CD14-positive monocyte (primary cell): ENCODE measurements at places on chromosomes 7 and 10. TPM values are rescaled to one million over a fixed set of nuclear protein-coding genes. Genes with fewer than 3 reads are reported as not detected.
A peak's percentile ranks its signal among the peaks of the same experiment; 100 is the strongest.

GRCh38 chr10:79070081-79070605 lies 1.4 kb downstream of the ZMIZ1 start:
- H3K27me3 ChIP-seq = no peaks in the 10 kb centered on the region
- peaks cover 58% of the 10 kb centered on the region for H3K4me1 ChIP-seq
- H3K36me3 ChIP-seq = no peaks in the 10 kb centered on the region

DNA sequence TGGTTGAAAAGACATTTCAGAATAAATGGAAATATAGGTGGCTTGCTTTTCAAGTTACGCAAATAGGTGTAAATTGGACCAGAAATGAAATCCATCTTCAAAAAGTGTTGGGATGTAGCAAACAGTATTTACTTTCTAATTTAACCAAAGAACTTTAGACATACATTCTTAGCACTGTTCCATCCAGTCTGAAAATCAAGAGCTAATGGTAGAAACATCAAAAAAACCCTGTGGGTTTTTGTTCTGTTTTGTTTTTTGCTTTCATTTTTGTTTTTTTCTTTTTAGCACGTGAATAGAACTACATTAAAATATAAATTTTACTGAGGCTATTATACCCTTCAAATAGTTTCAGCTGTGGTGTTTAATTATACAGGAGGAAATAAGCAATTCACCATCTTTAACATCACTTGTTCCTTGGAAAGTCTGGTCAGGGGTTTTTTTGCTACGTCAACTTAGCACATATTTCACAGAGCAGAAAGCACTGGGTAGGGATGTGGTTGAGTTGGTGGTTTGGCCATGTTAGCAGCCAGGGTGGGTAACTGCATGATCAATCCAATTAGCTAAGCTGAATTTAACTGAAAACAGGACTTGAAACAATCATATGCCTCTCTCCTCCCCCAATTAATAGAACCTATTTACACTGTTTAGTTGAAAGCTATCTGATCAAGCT lies 275.4 kb upstream of the PFKP start:
- H3K36me3 ChIP-seq = no peaks in the 10 kb centered on the region
- no peaks in the 10 kb centered on the region for H3K27me3 ChIP-seq
- no peaks in the 10 kb centered on the region for H3K4me1 ChIP-seq
- H3K27ac ChIP-seq = no peak overlapping the region
- no peak overlapping the region for H3K4me3 ChIP-seq
- DNase-seq = no peak

The LRRC18 gene
- not detected for polyA plus RNA-seq

The PKD2L1 gene
- polyA plus RNA-seq = 1.5 TPM

DNA sequence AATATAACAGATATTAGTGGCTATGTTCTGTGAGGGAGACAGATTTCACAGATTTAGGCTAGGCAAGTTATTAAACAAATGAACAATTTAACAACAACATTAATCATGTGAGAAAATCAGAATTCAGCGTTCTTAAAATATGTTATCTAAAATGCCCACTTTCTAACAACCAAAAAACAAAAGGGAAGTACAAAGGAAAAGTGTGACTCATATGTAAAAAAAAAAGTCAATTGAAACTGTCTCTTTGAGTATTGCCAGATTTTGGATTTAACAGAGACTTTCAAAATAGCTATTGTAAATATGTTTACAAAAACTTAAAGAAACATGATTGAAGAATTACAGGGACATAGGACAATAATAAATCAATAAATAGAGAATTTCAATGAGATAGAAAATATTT lies 34.8 kb upstream of the ARHGAP22 start:
- H3K27me3 ChIP-seq = no peaks in the 10 kb centered on the region
- H3K27ac ChIP-seq = peak overlapping the region; percentile 62
- no peak for DNase-seq
- H3K4me1 ChIP-seq = peaks cover 54% of the 10 kb centered on the region
- no peak overlapping the region for H3K4me3 ChIP-seq
- H3K36me3 ChIP-seq = no peaks in the 10 kb centered on the region

- H3K27ac ChIP-seq = no peak overlapping the region
- H3K4me1 ChIP-seq = no peaks in the 10 kb centered on the region
- no peak overlapping the region for H3K4me3 ChIP-seq
Measured at GRCh38 chr7:34153656-34154270, 248.4 kb downstream of the BMPER start.

- H3K27ac ChIP-seq = peak overlapping the region; percentile 84
- no peak overlapping the region for H3K4me3 ChIP-seq
- H3K36me3 ChIP-seq = peaks cover 29% of the 10 kb centered on the region
- H3K27me3 ChIP-seq = no peaks in the 10 kb centered on the region
- peak; percentile 78 for DNase-seq
Measured at GRCh38 chr10:80487791-80488538, 33.9 kb downstream of the TSPAN14 start.

The NUDT13 gene
- 1.6 and 4.5 TPM in 2 replicates for polyA plus RNA-seq

The SLC29A4 gene
- 0.21 TPM for polyA plus RNA-seq

The ZPBP gene
- not detected in 2 replicates for polyA plus RNA-seq

GRCh38 chr10:100359030-100359432 lies 12.0 kb downstream of the SCD start:
- no peak for DNase-seq
- H3K27ac ChIP-seq = no peak overlapping the region
- no peaks in the 10 kb centered on the region for H3K27me3 ChIP-seq
- H3K4me1 ChIP-seq = no peaks in the 10 kb centered on the region
- H3K4me3 ChIP-seq = no peak overlapping the region
- H3K36me3 ChIP-seq = no peaks in the 10 kb centered on the region

GRCh38 chr7:143068446-143068845 lies 16.3 kb downstream of the OR6V1 start:
- H3K27me3 ChIP-seq = no peaks in the 10 kb centered on the region
- H3K27ac ChIP-seq = no peak overlapping the region
- H3K4me3 ChIP-seq = no peak overlapping the region
- no peaks in the 10 kb centered on the region for H3K4me1 ChIP-seq
- no peak for DNase-seq

DNA sequence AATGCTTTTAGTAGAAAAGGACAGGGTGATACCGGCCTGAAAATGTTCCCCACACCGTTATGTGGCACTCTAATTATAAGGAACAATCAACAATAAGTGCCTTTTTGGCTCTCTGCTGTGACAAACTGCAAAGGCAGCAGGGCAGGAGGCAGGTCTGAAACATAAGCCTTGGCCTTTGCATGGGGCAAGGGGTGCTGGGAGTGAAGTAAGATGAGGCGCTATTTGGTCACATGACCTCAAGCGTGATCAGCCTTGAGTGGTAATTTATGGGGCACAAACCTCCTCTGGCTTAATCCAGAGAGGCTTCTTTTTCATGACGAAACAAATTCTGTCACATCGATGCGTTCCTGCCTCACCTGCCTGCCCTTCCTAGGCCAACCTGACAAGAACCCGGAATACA lies 202.7 kb downstream of the TAX1BP1 start:
- H3K27me3 ChIP-seq = no peaks in the 10 kb centered on the region
- peaks cover 40% of the 10 kb centered on the region for H3K36me3 ChIP-seq
- no peak overlapping the region for H3K4me3 ChIP-seq
- H3K27ac ChIP-seq = no peak overlapping the region
- no peaks in the 10 kb centered on the region for H3K4me1 ChIP-seq
- DNase-seq = no peak

GRCh38 chr7:65809982-65810288 lies 62.9 kb upstream of the VKORC1L1 start:
- no peak for DNase-seq
- no peak overlapping the region for H3K27ac ChIP-seq
- no peaks in the 10 kb centered on the region for H3K36me3 ChIP-seq
- no peaks in the 10 kb centered on the region for H3K4me1 ChIP-seq
- no peaks in the 10 kb centered on the region for H3K27me3 ChIP-seq
- H3K4me3 ChIP-seq = no peak overlapping the region

DNA sequence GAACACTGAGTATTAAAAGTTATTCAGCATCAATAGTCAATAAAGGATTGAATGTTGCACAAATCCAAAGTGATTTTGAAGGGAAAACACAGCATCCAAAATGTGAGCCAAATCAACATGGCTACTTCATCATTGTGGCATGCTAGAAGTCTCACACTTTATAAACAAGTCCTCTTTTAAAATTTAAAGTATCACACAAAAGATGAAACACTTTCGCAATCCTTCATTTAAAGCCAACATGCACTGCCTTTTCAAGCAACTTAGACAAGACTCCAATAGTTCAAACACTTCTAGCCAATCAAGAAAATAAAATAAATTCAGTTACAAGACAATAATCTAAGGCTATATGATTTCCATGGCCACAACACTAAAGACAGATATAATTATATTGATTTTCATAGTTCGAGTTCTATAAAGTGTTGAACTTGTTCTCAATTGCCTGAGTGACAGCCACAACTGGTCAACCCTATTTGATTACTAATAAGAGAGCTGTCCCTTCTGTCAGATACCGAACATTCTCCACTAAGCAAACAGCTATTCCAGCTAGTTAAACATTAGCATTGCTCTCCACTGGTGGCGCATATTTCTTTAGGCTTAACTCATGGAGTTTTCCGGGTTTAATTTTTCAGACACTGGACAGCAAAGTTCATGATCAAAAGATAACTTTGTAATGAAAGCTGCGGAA lies 8.3 kb downstream of the EBF3 start:
- H3K36me3 ChIP-seq = no peaks in the 10 kb centered on the region
- H3K27me3 ChIP-seq = peaks cover 51% of the 10 kb centered on the region
- no peak for DNase-seq
- no peak overlapping the region for H3K27ac ChIP-seq

The COL13A1 gene
- polyA plus RNA-seq = not detected in 2 replicates

DNA sequence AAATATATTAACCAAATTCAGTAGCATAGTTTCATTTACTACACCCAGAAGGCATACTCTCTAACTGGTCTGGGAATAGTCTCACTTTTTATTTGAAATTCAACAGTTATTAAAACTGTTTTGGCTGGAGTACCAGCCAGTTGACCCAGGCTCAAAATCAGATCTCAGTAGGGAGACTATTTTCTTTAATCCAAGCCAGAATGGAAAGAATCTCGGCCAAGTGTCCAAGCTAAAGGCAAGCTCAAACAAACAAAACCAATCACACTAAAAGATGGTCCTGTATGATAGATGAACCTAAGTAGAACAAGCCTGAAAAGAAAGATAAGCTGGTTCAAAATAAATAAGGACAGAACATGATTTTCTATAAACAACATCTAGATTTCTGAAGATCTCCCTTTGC lies 259.6 kb upstream of the POM121L12 start:
- no peaks in the 10 kb centered on the region for H3K27me3 ChIP-seq
- H3K4me1 ChIP-seq = no peaks in the 10 kb centered on the region
- DNase-seq = no peak
- H3K27ac ChIP-seq = no peak overlapping the region

DNA sequence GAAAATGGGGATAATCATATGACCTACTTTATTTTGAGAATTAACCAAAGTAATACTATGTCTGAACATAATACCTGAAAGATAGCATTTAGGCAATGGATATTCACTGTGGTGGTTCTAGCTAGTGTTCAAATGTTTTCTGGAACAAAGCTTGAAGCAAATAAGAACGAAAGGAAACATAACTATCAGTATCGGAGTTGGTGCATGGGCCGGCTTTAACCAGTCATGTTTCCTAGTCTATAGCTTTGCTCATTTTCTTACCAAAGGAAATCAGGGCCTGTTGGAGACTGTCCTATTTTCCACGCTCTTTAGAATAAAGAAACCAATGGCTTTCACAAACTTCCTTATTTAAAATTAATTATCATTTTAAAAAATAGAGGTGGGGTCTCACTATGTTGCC lies 8.9 kb downstream of the IL2RA start:
- peaks cover 7% of the 10 kb centered on the region for H3K27me3 ChIP-seq
- H3K36me3 ChIP-seq = no peaks in the 10 kb centered on the region
- no peak overlapping the region for H3K27ac ChIP-seq
- H3K4me3 ChIP-seq = no peak overlapping the region
- H3K4me1 ChIP-seq = peaks cover 33% of the 10 kb centered on the region
- no peak for DNase-seq

The LRRN3 gene
- 0.12 TPM for polyA plus RNA-seq

- DNase-seq = peak; percentile 15
- no peaks in the 10 kb centered on the region for H3K4me1 ChIP-seq
- no peak overlapping the region for H3K27ac ChIP-seq
- no peaks in the 10 kb centered on the region for H3K27me3 ChIP-seq
- no peak overlapping the region for H3K4me3 ChIP-seq
Measured at GRCh38 chr10:124935946-124936345, 6.0 kb upstream of the ZRANB1 start.

DNA sequence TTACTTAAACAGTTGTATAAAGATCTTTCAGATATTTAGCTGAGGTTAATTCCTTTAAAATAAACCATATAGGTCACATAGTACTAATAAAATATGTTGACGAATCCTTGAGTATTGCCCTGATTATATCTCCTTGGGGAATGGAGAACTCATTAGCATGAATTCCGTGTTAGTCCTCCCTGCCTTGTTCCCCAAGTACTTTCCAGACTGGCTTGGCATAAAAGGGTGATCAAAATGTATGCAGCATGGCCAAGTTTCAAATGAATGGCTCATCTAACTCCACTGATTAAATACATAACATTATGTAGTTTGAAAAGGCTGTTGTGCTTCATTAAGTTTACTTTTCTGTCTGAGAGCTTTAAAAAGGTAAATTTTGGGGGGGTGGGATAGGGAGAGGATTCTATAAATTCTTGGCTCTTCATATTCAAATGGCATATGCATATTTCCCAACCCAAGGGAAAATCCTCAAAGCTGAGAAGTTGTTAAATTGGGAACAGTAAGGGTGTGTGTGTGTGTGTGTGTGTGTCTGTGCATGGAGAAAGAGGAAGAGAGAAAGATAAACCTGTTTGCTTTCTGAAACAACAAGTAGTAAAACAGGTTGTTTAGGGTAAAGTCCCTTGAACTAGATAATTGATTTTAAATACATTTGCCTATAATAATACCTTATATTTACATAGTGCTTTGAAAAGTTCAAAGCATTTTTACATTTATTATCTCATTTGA lies 4.8 kb upstream of the ADD3 start:
- H3K36me3 ChIP-seq = no peaks in the 10 kb centered on the region
- H3K27me3 ChIP-seq = no peaks in the 10 kb centered on the region
- no peak for DNase-seq
- no peak overlapping the region for H3K4me3 ChIP-seq
- H3K27ac ChIP-seq = no peak overlapping the region

- peak overlapping the region; percentile 46 for H3K27ac ChIP-seq
- DNase-seq = no peak
- no peaks in the 10 kb centered on the region for H3K27me3 ChIP-seq
- H3K4me3 ChIP-seq = peak overlapping the region; percentile 91
- no peaks in the 10 kb centered on the region for H3K36me3 ChIP-seq
Measured at GRCh38 chr10:89252225-89252585, 630 bp upstream of the LIPA start.
